GOT3 (cell line): ENCODE measurements at places on chromosomes 13 and 19.

DNA sequence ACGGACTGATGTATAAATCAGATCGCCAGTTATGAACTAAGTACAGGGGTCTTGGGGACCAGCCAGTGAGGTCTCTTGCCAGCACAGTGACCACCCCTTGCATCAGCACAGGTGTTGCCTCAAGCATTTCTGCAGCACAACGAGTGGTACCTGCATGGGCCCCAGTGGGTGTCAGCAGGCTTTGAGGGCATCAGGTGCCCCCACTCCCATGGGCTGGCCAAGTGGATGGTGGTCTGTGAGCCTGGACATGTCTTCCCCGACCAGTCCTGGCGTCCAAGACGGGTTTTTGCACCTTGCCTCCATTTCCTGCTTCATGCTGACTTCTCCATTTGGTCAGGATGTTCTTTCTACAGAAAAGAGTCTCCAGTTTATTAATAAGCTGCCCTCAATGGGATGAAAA, 22.4 kb upstream of the ARHGEF7 start:
- no peak for DNase-seq

GRCh38 chr19:34256835-34257558, 2.6 kb downstream of the GARRE1 start:
- no peak for DNase-seq

- DNase-seq = no peak
Measured at GRCh38 chr19:21765151-21765550, 2.2 kb downstream of the ZNF100 start.

DNA sequence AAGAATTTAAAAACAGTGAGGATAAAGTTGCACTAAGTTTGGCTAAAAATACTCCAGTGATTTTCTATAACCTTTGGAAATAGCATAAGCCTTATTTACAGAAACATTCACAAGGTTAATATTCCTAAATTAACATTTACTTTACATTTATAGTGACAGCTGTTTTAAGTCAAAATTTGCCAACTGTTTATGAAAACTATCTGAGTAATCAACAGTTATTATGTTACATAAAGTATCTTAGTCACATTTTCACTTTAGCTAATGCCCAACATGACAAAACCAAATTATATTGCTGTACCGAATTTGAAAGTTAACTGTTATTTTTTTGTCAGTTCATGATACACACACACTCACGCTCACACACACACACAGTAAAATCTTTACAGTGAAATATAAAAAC, 1.2 kb downstream of the TNFRSF19 start:
- no peak for DNase-seq

DNA sequence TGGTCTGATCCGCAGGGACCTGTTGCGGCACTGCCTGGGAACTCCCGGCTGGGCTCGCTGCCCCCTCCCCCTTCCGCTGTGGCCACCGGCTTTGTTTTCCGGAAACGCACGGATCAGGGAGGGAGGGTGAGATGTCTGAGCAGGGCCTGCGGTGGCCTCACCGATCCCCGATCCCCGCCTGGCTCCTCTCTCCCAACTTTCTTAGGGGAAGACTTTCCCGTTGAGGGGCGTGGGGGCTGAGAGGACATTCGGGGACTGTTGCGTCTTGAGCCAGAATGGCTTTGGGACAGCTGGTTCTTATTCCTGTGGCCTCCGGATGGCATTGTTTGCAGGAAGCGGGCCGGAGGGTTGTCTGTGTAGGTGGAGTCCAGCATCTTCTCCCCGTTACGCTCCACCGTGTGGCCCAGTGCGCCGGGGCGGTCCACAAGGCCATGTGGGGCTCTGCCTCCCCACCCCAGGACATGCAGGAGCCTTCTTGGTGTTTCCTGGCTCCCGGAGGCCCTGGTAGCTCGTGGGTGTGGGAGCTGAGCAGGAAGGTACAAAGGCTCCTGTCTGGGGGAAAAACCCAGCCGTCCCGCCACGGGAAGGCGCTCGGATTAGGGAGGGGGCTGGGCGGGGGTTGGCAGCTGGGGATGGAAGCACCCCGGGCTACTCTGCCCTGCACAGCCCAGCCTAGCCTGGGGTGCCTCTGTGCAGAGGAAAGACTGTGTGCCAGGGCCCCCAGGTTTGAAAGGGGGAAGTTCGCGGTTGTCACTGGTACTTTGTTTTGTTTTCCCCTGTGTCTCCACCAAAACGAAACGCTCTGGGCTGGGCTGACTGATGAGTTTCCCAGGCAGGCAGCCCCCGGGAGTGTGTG, 1.3 kb downstream of the CSNK1G2 start:
- no peak for DNase-seq

GRCh38 chr13:84661718-84662117, 779.4 kb upstream of the SLITRK1 start:
- DNase-seq = no peak

DNA sequence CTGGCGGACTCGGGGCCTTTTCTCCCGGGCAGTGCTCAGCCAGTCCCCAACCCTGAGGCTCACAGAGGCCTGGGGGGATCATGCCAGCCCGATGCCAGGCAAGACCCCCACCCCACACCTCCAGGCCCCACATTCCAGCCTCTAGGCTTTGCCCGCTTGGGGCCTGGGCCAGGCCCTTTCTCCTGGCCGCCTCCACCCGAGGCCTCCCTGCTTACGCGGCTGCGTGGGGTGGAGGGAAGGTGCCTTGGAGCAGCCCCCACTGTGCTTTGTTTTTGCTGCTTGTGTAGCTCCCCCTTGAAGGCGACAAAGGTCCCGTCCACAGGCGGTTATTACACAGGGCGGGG, 38.4 kb downstream of the SMIM24 start:
- no peak for DNase-seq
